NCI-H748 treated with DMSO at 0.1 percent for 48 hours (cell line): ENCODE measurements at places on chromosomes 12 and 14.

- DNase-seq = no peak
Measured at GRCh38 chr12:76643438-76643837, 83.9 kb upstream of the OSBPL8 start.

GRCh38 chr14:20802341-20803084, at the start of gene RNASE1:
RNASE1 (minus strand) TSS chr14:20802844; CDS start chr14:20802068, 776 bp downstream.
- no peak for DNase-seq

DNA sequence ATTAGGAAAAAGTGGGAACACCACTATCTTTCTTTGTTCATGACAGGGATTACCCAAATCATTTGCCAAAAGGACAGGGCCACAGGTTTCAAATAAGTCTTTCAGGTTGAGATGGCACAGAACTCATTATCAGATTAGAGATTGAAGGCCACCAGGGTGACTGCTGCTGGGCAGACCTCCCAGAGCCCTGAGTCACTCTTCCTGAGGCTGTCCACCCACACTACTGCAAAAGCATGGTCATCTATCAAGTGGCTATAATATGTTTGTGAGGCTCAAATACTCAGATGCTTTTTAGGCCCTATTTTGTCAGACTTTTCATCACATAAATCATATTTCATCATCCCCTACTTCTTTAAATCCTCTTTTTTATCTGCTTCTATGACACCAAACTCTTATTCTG, 155.3 kb upstream of the CCDC196 start:
- DNase-seq = no peak

GRCh38 chr12:56804169-56804568, 41.0 kb downstream of the HSD17B6 start:
- DNase-seq = no peak

GRCh38 chr12:49338830-49339463, 2.0 kb upstream of the C1QL4 start:
- no peak for DNase-seq

DNA sequence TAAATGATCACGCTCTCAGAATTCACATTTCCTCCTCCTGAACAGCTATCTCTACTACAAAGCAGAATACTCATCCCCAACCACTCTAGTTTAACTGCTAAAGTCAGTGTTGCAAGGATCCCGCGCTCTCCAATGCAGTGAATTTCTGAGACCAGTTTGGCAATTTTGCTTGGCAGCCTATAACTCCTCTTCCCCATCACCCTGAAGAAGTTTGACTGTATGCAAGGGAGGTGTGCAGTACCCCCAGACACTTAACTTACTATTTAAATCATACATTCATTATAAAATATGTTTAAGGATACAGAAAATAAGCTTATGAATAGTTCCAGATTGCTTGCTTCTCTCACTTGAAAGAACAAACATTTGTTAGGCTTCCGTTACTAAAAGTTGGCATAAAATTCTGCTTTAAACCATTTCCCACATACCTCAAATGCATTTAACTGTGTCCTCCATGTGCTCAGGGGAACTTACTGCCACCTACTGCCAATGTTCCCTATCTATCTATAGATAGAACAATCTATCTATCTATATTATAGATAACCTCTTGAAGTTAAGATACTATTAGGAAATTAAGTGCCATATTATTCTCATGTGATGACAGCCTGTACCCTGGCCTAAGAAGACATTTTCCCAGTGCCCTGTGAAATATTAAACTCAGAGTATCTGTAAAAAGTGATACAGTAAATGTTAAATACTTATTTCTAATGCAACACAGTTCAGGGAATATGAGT, 2.4 kb downstream of the LGR5 start:
- DNase-seq = no peak

GRCh38 chr12:31728917-31729640, at the start of gene AMN1:
AMN1 (minus strand) TSS chr12:31729021; CDS start chr12:31729008, 13 bp downstream.
- DNase-seq = peak; percentile 99

- DNase-seq = no peak
Measured at GRCh38 chr12:38149395-38150073, 167.0 kb upstream of the ALG10B start.

DNA sequence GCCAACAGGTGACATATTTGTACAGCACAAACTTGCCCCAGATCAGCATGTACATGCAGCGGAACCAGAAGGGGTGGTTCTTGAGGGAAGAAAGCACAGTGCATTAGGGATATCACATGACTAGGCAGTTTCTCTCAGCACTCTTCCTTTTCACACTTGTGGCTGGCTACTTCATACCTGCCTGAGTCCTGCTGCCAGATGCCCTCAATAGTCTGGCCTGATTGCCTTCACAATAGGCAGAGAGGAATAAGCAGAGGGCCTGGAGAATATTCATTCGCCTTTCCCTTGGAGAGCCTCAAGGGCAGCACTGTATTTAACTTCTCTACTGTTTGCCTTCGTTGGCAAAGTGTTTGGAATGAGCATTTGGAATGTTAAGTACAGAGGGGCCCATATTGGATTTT, 7.9 kb downstream of the EMG1 start:
- no peak for DNase-seq

DNA sequence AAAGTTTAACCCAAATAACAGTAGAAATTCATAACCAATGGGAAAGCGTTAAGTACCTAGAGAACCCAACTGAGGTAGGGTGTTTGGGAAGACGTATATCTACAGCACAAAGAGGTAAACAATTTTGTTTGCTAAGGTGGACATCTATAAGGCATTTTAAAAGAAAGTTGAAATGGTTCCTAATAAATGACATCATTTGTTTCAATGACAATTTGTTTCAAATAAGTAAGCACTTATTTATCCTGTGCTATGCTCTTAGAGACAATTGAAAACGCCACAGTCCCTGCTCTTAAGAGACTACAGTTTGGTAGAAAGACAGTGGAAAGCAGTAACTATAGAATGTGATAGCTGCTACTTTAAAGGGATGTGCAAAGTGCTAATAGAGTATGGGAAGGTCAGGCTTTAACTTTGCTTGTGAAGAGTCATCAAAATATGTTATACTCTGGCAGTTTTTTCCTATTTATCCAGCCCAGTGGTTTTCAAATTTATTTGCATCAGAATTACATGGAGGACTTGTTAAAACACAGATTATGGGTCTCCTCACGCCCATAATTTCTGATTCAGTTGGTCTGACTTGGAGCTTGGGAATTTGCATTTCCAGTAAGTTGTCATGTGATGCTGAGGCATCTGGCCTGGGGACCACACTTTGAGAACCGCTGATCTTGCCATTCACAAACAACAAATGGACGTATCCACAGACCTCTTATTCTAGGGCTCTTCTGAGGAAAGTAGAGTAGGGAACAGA, 19.6 kb upstream of the SMCO2 start:
- DNase-seq = no peak

DNA sequence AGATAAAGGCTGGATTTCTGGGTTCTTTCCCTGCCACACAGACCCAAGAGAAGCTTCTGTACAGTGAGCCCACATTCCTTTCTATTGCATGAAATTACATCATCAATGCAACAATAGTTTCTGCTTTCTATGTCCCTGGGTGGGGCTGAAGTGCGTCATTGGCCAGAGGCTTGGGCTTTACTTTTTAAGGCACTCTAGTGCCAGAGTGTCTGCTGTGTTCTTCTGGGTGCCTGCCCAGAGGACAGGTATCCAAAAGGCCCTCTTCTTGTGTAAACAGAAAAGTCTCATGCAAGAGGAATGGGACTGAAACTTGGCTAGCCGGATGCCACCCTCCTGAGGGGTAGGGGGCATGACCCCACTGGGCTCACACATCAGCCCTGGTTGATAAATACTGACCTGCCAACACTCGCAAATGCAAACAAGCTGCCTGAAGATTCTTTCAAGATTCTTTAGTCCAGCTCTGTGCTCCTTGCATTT, 5.9 kb downstream of the KRT86 start:
- DNase-seq = no peak

DNA sequence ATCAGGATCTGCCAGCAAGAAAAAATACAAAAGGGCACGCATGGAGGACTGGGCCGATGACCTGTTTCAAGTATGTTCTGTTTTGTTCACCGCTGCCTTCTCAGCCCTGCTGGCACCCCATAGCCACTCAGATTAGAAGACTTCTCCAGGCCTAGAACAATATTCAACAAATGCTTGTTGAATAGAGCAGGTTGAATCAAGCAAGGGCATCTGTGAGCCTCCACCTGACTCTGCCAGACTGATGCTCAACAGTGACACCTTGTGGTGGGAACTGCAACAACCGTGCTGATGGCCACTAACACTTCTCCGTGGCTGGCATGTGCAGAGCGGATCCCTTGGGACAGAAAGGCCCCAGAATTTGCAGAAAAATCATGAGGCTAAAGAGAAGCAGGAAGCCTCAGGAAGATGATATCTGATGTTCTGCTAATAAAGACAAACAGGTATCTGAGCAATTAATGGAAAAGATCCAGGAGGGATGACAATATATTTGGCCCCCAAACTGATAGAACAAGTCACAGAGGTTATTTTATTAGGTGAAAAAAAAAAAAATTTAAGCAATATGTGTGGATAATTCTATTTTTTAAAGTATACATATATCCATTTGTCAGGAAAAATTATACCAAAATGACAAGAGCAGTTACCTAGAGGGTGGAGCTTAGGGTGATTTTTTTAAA, 114.3 kb downstream of the KSR2 start:
- peak; percentile 45 for DNase-seq

GRCh38 chr14:64680013-64680713, 24.1 kb upstream of the PLEKHG3 start:
- DNase-seq = no peak

- no peak for DNase-seq
Measured at GRCh38 chr12:66665435-66665985, 13.4 kb downstream of the GRIP1 start.

DNA sequence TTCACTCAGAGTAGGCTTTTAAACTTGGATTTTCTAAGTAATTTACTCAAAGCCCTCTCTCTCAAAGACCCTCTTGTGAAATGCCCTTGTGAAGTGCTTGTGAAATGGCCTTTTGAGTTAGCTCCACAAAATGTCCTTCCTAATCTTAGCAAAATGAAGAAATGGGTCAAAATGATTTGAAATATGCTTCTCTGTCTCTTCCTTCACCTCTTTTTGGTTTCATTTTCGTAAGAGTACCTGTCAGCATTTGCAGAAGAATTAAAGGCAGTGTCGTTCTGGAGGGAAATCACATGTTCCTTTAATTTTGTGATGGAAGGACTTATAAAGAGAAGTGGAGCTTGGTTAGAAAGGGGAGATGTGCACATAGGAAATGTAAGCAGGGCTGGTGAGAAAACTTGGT, 93.7 kb downstream of the HMGA2 start:
- no peak for DNase-seq

DNA sequence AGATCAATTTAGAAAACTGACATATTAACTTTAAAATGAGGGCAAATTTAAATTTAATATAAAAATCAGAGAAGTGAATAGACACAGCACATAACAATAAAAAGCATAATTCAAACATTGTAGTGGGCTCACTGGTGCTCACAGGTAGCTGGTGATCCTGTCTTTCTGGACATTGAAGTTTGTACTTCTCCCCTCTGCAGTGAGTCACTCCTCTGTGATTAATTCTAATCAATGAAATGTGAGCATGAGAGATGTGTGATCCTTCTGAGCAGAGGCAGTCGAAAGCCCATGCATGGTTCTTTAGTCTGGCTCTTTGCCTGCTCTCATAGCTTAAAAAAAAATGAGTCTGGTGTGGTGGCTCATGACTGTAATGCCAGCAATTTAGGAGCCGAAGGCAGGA, 59.0 kb upstream of the RERGL start:
- DNase-seq = no peak

GRCh38 chr12:127223731-127224130, 1043.2 kb upstream of the TMEM132C start:
- DNase-seq = no peak

DNA sequence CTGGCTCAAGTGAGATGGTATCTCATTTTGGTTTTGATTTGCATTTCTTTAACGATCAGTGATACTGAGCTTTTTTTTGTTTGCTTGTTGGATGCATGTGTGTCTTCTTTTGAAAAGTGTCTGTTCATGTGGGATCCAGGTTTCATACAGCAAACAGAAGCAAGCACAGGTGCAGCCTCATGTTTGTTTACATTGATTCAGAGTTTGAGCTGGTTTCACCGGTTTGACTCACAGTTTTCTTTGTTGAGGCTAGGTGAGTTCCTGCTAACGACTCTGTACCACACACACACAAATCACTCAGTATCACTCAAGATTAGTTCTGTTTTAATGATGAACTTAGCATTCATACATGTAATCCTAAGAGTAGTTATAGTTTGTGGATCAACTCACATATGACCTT, 3.7 kb downstream of the OR10G2 start:
- DNase-seq = no peak

DNA sequence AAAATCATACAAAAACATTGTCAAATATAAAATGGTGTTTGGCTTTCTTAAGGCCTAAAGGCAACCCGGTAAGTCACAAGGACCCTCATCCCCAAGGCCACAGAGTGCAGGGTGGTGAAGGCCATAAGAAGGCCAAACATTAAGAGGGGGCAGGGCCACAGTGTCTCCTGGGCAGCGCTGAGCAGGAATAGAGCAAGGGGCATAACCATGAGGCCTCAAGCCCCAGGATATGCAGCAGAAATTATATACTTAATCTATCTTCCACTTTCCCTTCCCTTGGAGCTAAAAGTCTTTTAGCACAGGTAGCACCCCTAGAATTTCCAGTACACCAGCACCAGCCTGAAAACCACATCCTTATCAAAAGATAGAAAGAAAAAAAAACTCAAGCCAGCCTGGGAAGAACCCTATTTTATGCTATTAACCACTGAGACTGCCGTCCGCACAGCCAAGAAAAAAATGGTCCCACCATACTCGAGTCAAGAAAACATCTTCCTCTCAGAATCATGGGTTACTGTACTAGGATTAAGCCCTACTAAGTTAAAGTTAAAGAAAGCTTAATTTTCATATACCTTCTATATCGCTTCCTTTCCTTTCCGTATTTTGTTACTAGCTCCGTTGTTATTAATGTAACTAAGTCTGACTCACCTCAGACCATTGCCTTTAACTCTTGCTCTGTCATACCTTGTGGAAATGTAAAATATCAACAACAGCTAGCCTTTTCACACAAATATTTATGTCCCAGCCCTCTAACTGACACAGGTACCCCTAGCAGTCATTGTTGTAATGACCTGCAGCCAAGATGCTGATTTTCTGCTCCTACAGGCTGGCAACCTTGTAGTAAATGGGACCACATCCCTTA, 20.1 kb downstream of the KLRK1 start:
- DNase-seq = no peak

GRCh38 chr12:123889848-123890535, 82.6 kb downstream of the CCDC92 start:
- DNase-seq = no peak
